ENCODE measurements at places on chromosomes 13 and 19.

DNA sequence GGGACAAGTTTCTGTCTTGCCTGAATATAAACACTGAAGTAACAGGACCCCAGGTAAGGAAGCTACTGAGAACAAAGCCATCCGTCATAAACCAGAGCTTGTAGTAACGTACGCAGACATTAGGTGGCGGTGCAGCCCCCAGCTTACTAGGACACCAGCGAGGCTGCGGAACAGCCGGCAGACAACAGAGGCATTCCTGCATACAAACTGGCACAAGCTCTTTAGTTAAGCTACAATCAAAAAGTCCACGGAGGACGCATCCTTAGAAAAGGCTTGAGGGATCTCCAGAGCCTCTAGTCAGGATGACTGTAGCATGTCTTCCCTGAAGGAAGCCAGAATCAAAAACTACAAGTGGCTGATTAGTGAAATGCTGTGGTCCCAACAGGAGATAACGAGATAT, 26.2 kb downstream of the ZNF160 start:
- DNase-seq = no peak

- no peak for DNase-seq
Observed at GRCh38 chr19:33551676-33552075, 30.1 kb upstream of the PEPD start.

GRCh38 chr13:24264976-24265375, 44.4 kb upstream of the C1QTNF9 start:
- no peak for DNase-seq

GRCh38 chr19:55593096-55593772, 6.1 kb downstream of the FIZ1 start:
- no peak for DNase-seq

DNA sequence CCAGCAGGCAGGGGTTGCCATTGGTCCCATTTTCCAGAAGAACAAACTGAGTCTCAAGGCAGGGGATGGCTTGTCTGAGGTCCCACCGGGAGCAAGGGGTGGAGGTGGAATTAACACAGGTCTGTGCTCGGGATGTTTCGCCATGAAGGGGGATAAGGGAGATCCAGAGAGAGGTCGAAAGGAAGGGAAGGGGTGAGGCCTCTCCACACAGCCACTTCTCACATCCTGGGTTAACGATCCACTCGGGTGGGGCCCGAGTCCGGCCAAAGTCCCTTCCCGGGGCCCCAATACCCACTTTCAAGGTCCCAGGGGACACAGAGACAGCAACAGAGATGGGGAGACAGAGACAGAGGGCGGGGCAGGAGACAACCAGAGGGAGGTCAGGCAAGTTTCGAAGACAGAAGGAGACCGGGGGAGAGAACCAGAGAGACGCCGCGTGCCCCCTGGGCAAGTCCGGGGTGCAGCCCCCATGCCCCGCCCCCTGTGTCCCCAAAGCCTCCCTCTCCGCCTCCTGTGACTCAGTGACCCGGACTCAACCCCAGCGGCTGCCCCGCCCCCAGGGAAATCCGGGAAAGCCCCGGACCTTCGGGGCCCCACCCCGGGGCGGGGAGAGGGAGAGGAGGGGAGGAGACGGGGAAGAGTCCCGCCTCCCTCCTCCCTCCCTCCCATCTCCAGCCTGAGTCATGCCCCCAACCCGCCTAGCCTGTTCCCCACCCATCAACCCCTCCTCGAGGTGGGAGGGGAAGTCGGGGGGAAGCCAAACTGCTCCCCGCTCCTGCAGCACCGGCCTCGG, 1.4 kb upstream of the BCL3 start:
- peak; percentile 54 for DNase-seq

- DNase-seq = no peak
Observed at GRCh38 chr13:74678308-74678965, 544.2 kb upstream of the KLF12 start.

DNA sequence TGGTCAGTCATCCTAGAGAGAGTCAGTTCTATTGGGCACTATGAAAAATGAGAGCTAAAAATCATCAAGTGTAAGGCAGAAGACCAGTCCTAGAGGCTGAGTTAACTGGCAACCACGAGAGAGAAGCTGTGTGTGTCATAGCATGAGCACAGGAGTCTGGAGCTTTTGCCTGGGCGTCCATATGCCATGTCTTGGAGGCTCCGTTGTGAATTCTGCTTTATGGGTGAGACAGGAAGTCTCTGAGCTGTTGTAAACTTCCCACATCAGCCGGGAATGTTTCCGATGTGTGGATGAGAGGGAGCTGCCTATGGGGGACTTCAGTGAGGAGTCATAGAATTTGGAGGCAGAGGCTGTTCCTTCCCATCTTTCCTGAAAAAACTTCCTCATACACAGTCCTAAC, 120.0 kb downstream of the ITGBL1 start:
- no peak for DNase-seq

GRCh38 chr13:36030670-36031331, 100.4 kb downstream of the DCLK1 start:
- no peak for DNase-seq

GRCh38 chr19:45515807-45516401, 8.6 kb downstream of the VASP start:
- DNase-seq = no peak

DNA sequence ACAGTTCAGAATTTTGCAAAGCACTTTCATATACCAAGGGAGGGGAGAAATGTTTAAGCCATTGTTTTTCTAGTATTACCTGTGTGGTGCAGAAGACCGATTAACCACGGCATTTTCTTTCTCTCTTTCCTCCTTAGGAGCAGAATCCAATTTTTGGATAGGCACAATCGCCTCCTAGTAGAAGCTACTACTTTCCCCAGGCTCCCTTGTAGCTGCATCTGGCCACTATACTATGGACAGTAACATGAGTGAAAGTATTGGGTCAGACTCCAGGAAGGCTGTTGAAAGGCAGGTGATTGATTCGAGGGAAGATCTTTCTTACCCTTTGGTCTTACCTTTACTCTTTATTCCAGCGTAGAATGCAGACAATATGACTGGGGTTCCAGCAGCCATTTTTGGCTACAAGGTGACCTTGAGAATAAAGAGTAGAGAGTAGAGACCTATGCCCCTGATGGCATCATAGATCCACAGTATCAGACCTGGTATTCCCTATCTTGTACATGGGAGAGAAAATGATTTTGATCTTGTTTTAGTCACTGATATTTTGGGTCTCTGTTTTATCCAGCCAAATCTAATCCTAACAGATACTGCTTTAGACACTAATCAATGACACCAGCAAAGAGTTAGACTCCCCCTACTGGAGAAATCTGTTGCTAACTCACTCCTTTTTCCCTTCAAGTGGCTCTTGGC, 77.0 kb downstream of the LRRC63 start:
- peak; percentile 25 for DNase-seq

DNA sequence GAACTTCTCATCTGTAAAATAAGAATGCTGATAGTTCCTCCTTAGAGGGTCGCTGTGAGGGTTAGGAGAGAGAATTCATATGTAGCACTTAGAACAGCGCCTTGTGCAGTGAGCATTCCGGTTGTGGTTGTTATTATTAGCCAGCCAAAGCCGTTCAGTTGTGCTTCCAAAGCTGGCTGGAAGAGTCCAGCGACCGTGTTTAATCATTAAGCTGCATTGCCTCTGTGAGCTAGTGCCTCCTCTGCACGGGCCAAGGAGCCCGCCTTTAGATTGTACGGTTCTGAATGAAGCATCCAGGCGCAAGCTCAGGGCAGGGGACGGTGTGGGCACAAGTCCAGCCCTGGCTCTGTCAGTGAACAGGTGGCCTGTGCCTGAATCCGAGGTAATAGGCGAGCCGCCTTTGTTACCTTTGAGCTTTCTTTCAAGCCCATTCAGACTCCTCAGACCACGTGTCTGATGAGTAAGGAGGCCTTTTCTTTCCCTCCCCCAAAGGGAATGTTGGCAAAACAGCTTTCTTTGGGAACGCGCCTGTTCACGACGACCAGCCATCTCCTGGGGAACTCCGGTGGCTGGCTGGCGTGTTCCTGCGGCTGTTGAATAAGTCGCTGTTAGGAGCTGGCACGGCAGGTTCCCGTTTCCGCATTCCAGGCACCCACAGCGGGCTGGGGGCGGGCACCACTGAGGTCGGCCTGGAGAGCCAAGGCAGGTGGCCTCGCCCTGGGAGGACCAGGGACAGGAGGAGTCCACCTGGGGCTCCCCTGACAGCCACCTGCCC, 25.1 kb downstream of the SIPA1L3 start:
- DNase-seq = peak; percentile 90

DNA sequence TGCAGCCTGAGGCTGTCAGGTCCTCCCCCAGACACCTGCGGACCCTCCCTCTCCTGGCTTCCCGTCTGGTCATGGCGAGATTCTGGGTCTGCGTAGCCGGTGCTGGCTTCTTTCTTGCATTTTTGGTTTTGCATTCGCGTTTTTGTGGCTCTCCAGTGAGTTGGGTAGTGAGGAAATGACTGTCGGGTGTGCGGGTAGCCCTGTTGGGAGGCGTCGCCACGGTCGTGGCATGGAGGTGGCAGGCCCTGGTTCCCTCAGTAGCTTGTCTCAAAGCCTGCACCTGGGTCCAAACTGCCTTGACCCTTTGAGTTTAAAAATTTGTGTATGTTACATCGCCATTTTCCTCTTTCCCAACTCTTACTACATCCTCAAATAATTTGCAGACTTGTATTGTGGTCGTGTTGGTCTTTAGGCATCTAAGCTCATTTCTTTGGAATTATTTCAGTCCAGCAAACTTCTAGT, 344 bp downstream of the NHLRC3 start:
- no peak for DNase-seq

- no peak for DNase-seq
Observed at GRCh38 chr19:37593996-37594303, 642 bp downstream of the ZNF571 start.

GRCh38 chr13:39253774-39254173, 215.5 kb downstream of the NHLRC3 start:
- DNase-seq = no peak

- DNase-seq = no peak
Observed at GRCh38 chr19:13018035-13018914, 23.0 kb downstream of the NFIX start.

DNA sequence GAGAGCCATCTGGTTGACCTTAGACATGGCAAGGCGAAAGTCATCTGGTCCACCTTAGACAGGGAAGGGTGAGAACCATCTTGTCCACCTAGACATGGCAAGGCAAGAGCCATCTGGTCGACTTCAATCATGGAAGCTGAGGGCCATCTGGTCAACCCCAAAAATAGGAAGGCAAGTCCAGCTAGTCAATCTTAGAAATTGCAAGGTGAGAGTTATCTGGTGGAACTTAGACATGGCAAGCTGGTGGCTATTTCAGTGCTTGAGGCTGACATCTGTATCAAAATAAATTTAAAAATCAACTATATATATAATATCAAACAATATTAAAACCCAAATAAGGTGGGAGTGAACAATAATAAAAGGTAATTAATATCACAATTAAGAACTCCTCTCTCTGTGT, 83.9 kb downstream of the ZNF726 start:
- no peak for DNase-seq

DNA sequence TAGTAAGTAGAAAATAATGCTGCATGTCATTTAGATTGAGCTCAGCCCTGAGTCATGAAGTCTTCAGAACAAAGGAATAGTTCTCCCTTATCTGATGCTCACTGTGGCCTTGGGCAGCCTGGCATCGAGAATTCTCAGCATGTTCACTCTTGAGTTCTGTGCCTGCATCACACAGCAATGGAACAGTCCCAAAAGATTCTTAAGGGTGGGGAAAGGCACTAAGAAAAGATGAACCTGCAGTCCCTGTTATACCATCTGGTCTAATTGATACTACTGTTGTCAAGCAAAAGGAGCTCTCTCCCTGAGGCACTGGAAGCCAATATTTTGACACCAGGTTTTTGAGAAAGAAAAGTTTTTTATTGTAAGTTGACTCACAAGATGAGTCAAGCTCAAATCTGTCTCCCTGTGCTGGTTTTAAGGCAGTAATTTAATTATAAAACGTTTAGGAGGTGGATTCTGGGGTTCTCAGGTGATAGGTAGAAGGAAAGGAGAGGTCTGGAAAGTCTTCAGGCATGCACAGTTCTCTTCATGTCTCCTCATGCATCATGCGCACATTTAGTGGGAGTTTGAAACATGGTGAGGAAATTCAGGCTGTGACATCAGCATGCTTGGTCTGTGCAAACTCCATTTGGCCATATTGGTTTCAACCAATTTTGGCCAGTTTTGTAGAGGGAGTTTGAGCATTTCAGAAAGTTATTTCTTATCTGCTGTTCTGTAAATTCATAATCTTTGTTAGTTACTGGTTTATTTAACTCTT, 38.1 kb upstream of the ZNF766 start:
- DNase-seq = no peak

- no peak for DNase-seq
Observed at GRCh38 chr13:33279414-33280278, 5.9 kb downstream of the STARD13 start.

GRCh38 chr19:49892716-49893115, 4.0 kb downstream of the IL4I1 start:
- DNase-seq = no peak

GRCh38 chr19:28330831-28331230, 882.1 kb downstream of the UQCRFS1 start:
- no peak for DNase-seq

DNA sequence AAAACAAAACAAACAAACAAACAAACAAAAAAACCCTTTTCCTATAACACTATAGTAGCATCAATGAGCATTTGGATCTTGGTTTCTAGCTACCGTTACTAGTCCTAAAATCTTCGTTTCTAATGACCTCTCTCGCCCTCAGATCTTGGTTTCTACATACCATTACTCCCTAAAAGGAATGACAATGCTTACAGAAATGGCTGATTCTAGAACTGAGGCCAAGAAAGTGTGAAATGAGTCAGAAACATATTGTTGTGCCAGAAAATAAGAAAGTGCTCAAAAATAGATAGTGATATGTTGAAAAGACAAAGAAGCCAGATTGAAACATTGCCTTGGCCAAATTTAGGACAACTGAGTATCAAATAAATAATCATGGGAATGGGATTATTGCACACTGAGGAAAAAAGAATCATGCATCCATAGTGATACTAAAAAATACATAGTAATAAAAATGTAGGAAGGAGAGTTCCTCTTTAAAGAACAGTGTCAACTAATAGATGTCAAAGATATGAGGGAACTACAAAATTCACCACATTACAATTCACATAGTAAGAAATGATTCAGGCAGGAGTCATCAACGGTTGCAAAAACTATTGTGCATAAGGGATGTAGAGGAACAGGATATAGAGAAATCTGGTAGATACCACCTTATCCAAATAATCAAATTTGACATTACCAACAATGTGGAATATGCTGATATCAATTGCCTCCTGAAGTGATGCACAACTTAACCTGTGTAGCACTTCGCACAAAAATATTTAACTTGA, 386.6 kb downstream of the DIAPH3 start:
- DNase-seq = no peak

- DNase-seq = no peak
Observed at GRCh38 chr13:86446311-86446710, 647.1 kb upstream of the SLITRK6 start.

GRCh38 chr13:30963791-30964190, 31.3 kb downstream of the TEX26 start:
- peak; percentile 16 for DNase-seq

GRCh38 chr13:31043957-31044356, 111.5 kb downstream of the TEX26 start:
- DNase-seq = no peak

GRCh38 chr19:49497047-49497788, 984 bp downstream of the RPS11 start:
- DNase-seq = peak; percentile 18

All from NCI-H510A treated with DMSO at 0.1 percent for 48 hours (cell line).